ENCODE measurements at places on chromosomes 4 and X.

GRCh38 chrX:107576841-107577240 is 51.5 kb upstream of the PRPS1 start:
- DNase-seq, result no peak

GRCh38 chrX:63967551-63967950 is 182.5 kb upstream of the ARHGEF9 start:
- no peak for DNase-seq

GRCh38 chr4:82437285-82438005 is 7.1 kb downstream of the ENOPH1 start:
- DNase-seq, result no peak

GRCh38 chrX:44997888-44998287 is 124.9 kb downstream of the KDM6A start:
- no peak for DNase-seq

- no peak for DNase-seq
Measured at GRCh38 chrX:114047558-114047957, 536.3 kb upstream of the HTR2C start.

- DNase-seq, result no peak
Measured at GRCh38 chrX:115362334-115363095, 73.0 kb downstream of the LUZP4 start.

- no peak for DNase-seq
Measured at GRCh38 chr4:42278709-42279324, 118.5 kb upstream of the SHISA3 start.

GRCh38 chrX:69149466-69150280 is 15.6 kb downstream of the PJA1 start:
- DNase-seq, result no peak

GRCh38 chr4:25814301-25815136 is 48.3 kb downstream of the SEL1L3 start:
- DNase-seq, result no peak

DNA sequence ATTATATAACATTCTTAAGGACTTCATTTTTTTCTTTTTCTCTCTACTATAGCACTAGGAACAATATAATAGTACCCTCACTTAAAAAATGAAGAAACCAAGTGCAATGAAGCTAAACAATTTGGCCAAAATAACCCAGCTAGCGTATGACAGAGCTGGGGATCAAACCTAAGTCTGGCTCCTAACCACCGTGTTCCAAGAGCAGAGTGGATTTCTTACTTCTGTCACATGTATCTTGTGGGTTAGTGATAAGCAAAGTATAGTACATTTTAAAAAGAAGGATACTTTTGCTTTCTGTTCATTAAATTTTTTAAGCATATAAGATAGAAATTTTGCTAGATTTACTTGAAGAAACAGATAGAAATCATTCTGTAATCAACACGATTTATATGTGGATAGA is 11.5 kb downstream of the LIMCH1 start:
- DNase-seq, result no peak

GRCh38 chr4:116862592-116862991 is 222.8 kb downstream of the TRAM1L1 start:
- no peak for DNase-seq

DNA sequence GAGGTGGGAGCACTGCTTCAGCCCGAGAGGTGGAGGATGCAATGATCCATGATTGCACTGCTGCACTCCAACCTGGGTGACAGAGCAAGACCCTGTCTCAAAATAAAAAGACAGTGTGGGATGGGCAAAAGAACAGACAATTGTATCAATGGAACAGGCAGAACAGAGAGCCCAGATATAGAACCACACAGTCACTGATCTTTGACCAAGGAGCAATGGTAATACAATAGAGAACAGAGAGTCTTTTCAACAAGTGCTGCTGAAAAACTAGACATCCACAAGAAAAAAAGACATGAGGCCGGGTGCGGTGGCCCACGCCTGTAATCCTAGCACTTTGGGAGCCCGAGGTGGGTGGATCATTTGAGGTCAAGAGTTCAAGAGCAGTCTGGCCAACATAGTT is 5.9 kb downstream of the FAM53A start:
- no peak for DNase-seq

GRCh38 chrX:40772290-40772689 is 36.9 kb upstream of the MED14 start:
- DNase-seq, result peak; percentile 54

DNA sequence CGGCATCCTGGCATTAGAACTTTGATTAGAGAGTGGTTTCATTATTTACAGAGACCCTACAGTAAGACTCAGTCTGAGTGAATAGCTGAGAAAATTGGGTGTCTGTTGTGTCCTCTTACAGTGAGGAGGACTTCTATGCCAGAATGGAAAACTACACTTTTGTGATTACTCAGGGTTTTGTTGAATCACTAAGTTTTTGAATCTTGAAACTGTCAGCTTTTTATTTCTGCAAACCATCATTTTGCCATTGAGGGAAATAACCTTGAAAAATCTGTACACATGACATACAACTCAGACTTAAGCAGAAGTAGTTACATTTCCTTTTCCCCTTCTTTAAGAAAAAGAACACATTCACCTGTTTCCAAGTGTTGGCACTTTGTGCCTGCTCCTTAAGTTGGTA is 117.6 kb upstream of the RASGEF1B start:
- DNase-seq, result no peak

DNA sequence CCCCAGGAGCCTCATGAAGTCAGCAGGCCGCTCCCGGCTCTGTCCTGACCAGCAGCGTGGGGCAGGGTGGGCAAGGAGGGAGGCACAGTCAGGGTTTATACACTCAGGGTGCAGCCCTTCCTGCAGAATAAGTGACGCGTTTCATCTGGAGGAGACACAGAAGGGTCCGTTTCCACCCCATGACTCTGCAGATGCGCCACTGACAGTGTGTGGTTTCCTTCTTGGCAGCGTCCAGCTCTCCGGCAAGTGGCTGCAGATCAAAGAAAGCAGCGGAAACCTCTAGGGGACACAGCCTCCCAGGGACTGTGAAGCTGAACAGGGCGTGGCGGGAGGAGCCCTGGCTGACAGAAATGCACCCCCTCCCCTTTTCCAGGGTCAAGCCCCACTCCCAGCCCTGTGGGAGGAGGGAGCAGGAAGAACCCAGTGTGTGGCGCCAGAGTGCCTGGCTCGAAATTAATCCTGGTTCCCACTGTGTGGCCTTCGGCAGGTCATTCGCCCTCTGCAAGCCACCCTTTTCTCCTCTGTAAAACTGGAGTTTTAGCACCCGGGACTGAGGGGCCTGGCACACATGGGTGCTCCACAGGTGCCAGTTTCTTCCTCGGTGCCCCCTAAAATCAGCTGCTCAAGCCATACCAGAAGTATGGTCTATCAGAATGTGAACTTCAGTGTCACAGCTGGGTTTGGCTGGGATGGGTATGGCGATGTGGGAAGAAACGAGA is 17.3 kb upstream of the TBC1D14 start:
- no peak for DNase-seq

GRCh38 chr4:40585201-40585799 is 44.4 kb downstream of the RBM47 start:
- DNase-seq, result no peak

DNA sequence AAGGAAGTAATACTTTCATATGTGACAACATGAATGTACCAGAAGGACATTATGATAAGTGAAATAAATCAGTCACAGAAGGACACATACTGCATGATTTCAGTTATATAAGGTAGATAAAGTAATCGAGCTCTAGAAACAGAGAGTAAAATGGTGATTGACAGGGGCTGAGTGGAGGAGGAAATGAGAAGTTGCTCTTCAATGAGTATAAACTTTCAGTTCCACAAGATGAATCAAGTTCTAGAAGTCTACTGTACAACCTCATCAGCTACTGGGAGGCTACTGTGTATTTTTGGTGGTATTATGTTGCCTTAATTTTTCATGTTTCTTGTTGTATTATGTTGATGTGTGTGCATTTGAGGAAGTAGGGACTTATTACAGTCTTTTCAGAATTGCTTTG is 270.9 kb upstream of the GRIA3 start:
- no peak for DNase-seq

GRCh38 chrX:13498238-13498637 is 71.2 kb upstream of the EGFL6 start:
- no peak for DNase-seq

DNA sequence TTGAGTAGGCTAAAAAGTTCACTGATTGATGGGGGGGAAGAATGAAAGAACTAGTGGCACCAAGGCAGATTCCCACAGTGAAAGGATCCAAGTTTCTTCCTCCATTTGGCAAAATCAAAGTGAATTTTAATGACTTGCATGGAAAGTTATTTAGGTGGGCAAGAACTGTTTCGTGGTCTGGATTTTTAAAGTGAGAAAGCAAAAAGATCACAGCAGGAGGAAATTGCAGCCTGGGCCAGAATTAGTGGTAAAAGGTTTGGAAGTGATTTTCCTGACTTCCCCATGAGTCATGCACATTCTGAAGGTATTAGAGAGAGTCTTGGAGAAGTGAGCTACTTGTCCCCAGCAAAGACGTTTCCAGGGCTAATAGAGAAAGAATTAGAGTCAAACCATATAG is 207.8 kb downstream of the ANTXR2 start:
- no peak for DNase-seq

DNA sequence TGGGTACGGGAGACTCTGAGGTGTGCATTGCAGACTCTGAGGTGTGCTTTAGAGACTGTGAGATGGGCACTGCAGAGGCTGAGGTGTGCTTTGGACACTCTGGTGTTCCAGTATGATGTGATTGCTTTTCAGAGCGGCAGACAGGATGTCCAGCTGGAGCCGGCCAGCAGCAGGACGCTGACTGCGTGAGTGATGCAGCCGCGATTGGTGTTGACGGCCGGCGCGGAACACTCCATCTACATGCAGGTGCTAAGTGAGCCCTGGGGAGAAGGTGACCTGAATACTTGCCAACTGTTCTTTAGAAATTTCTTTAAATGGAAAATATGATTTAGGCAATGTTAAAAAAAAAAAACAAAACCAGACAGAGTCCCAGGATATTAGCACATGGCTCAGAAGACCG is 103.1 kb upstream of the PPP2R3B start:
- DNase-seq, result no peak

- no peak for DNase-seq
Measured at GRCh38 chrX:39211501-39211900, 410.2 kb downstream of the MID1IP1 start.

GRCh38 chrX:72666451-72666850 is 47.7 kb downstream of the PHKA1 start:
- no peak for DNase-seq

DNA sequence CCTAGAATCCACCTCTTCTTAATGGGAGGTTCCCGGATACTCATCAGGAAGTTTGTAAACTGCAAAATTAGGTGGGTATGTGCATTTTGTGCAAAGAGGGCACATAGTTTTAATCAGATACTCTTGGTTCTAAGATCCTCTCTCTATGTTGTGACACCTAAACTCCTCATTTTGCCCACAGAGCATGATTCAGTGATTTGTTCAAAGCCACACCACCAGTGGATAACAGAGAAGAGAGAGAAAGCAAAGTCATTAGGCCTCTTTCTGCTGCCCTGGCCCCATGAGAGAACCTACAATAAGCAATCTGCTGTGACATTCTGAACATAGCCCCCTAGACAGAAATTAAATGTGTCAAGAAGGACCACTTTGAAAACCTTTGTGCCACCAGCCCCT is 72.3 kb upstream of the STIM2 start:
- no peak for DNase-seq

DNA sequence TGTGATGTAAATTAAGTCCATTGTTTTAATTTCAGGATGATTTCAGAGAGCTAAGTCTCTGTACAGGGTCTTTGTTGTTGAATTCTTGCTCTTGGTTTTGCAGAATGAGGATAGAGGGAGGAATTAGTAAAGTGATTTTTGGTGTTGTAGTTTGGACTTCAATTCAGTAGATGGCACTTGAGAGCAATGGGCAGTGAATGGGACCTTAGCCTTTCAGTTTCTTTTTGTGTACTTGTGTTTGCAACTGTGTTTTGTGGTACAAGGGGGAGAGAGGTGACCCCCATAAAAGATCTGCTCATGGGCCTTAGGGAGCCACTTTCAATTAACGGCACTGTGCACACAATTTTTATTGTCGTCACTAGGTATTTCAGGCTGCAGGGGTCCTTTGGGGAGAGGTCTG is 340.0 kb downstream of the DCAF12L2 start:
- no peak for DNase-seq
